ENCODE measurements at places on chromosomes 6 and 20. TPM values are rescaled to one million over a fixed set of nuclear protein-coding genes. Genes with fewer than 3 reads are reported as not detected.

GRIK2 gene
- total RNA-seq, result 0.38 TPM

CBLN4 gene
- not detected for total RNA-seq

GRCh38 chr6:33191383-33192104 lies 723 bp downstream of the COL11A2 start:
- H3K36me3 ChIP-seq, result peaks cover 11% of the 10 kb centered on the region
- no peak overlapping the region for H3K27ac ChIP-seq
- H3K27me3 ChIP-seq, result peaks cover 15% of the 10 kb centered on the region

DNA sequence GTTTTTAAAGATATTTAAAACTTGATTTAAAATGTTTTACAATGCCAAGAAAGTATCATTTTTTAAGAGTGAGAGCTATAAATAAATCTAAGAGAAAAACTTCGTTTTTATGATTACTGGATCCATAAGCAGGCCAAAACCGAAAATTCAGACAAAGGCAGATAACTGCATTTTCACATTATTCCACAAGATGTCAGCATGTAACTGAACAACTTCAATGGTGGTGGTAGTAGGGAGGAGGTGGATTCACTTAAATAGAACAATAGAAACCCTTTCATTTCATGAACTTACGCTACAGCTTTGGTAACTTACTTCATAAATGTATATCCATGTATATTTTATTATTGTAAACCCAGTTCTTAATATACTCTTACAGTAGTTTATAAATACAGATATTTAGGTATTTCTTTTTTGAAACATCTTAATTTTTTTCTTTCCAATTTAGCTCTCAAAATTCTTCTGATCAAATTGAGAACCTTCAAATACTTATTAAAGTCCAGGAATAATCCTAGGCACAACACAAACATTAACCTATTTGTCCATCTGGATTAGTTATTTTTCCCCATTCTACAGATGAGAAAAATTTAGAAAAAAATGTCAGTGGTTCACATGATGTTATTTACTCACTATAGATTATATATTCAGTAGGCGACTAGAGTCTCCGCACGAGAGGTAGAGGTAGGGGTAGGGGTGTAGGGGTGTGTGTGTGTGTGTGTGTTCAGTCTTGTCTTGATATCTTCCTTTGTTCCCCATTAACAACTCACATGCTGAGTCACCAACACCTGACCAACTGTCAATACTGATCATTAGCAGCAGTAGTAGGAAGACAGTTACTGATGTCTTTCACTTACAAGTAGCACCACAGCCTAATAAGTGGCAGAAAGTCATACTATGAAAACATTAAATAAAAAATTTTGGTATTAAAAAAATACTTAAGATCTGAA lies 111.5 kb downstream of the ARHGAP18 start:
- peak; percentile 82 for DNase-seq
- no peak overlapping the region for H3K4me3 ChIP-seq
- H3K27ac ChIP-seq, result no peak overlapping the region

GRCh38 chr6:35094183-35094582 lies 47.0 kb downstream of the TCP11 start:
- H3K36me3 ChIP-seq, result no peaks in the 10 kb centered on the region
- peaks cover 67% of the 10 kb centered on the region for H3K4me1 ChIP-seq
- no peaks in the 10 kb centered on the region for H3K27me3 ChIP-seq
- no peak overlapping the region for H3K27ac ChIP-seq
- peak; percentile 20 for DNase-seq

- H3K27ac ChIP-seq, result no peak overlapping the region
- no peaks in the 10 kb centered on the region for H3K27me3 ChIP-seq
- peaks cover 6% of the 10 kb centered on the region for H3K4me1 ChIP-seq
- H3K4me3 ChIP-seq, result no peak overlapping the region
These were observed 439.0 kb upstream of the JAG1 start for GRCh38 chr20:11112832-11113231.

- H3K4me1 ChIP-seq, result peaks cover 28% of the 10 kb centered on the region
- 0 out of 2 replicates have a peak, but pooled peaks cover 6% of the 10 kb centered on the region for H3K27me3 ChIP-seq
- DNase-seq, result no peak
- no peaks in the 10 kb centered on the region for H3K36me3 ChIP-seq
- no peak overlapping the region for H3K4me3 ChIP-seq
These were observed 140.5 kb downstream of the FNDC1 start for GRCh38 chr6:159309723-159310122.

- H3K4me3 ChIP-seq, result no peak overlapping the region
- no peaks in the 10 kb centered on the region for H3K36me3 ChIP-seq
- H3K27ac ChIP-seq, result no peak overlapping the region
- no peaks in the 10 kb centered on the region for H3K4me1 ChIP-seq
- H3K27me3 ChIP-seq, result no peaks in the 10 kb centered on the region
These were observed 32.4 kb downstream of the NQO2 start for GRCh38 chr6:3031857-3032640.

- no peak overlapping the region for H3K4me3 ChIP-seq
- DNase-seq, result no peak
- no peaks in the 10 kb centered on the region for H3K36me3 ChIP-seq
- no peak overlapping the region for H3K27ac ChIP-seq
- H3K27me3 ChIP-seq, result no peaks in the 10 kb centered on the region
These were observed 128.0 kb downstream of the FOXC1 start for GRCh38 chr6:1737463-1738311.

DNA sequence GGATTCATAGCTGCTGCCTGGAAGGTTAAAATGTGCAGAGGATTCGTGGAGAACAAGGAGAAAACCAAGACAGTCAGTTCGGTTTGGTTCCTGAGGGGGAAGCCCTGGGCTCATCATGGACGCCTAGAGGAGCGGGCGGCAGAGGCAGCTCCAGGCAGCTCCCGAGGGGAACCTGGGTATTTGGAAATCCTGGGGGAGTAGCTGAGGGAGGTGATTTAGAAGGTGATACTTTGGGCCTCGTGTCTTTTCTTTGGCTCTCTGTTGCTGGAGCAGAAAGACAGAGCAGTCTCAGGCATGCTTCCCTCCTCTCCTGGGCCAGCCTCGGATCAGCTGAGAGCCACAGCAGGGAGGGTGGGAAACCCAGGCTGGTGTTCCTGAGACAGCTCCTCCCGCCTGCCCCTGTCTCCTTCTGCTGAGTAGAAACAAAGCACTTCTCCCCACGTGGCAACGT lies 139.5 kb downstream of the DLL1 start:
- DNase-seq, result no peak
- H3K4me1 ChIP-seq, result no peaks in the 10 kb centered on the region
- peaks cover 12% of the 10 kb centered on the region for H3K27me3 ChIP-seq
- H3K27ac ChIP-seq, result no peak overlapping the region
